ENCODE measurements at places on chromosomes 11 and 22. TPM values are rescaled to one million over a fixed set of nuclear protein-coding genes. Genes with fewer than 3 reads are reported as not detected.

- H3K4me3 ChIP-seq, result no peak overlapping the region
- no peaks in the 10 kb centered on the region for H3K27me3 ChIP-seq
- DNase-seq, result no peak
- H3K36me3 ChIP-seq, result no peaks in the 10 kb centered on the region
- no peaks in the 10 kb centered on the region for H3K4me1 ChIP-seq
- no peak overlapping the region for H3K27ac ChIP-seq
These were observed 3.6 kb downstream of the C11orf16 start for GRCh38 chr11:8928981-8929615.

Gene PTGDR2
- polyA plus RNA-seq, result not detected

Gene PEX26
- 4.3 TPM for polyA plus RNA-seq

Gene MIAT
- not detected for polyA plus RNA-seq

DNA sequence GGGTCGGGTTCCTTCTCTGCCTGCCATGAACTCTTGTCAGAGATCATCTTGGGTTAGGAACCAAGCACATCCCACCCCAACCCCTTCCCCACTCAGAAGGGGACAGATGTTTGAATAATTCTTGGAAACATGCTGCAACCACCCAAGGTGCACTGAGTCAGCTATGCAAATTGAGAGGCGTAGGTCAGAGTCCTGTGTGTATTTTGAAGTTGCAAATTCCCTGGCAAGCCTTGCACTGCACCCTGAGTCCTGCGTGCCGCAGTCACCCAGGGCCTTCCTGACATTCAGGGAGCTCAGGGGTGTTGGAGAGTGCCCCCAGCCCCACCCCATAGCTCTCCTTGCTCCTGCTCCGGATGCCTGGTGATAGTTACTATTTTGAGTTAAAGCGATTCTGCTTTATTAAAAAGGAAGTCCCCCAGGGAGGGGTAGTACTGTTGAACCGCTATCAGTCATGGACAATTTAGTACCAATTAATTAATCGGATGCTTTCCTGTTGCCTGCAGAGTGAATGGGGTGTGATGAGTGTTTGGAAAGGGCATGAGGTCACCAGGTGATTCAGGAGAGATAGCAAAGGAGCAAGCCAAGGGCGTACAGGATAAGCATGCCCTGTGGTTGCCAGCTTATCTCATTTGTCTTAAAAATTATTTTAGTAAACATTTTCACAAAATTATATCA is 123.7 kb downstream of the GRIK4 start:
- peaks cover 6% of the 10 kb centered on the region for H3K4me1 ChIP-seq
- H3K4me3 ChIP-seq, result no peak overlapping the region
- no peaks in the 10 kb centered on the region for H3K36me3 ChIP-seq
- H3K27ac ChIP-seq, result no peak overlapping the region

- H3K27ac ChIP-seq, result no peak overlapping the region
- H3K4me1 ChIP-seq, result peaks cover 3% of the 10 kb centered on the region
- DNase-seq, result no peak
- peaks cover 17% of the 10 kb centered on the region for H3K27me3 ChIP-seq
These were observed 132.5 kb downstream of the FBXO7 start for GRCh38 chr22:32607086-32607485.

Gene SLC37A2
- polyA plus RNA-seq, result 2.4 TPM

Gene TBX1
- not detected for polyA plus RNA-seq

DNA sequence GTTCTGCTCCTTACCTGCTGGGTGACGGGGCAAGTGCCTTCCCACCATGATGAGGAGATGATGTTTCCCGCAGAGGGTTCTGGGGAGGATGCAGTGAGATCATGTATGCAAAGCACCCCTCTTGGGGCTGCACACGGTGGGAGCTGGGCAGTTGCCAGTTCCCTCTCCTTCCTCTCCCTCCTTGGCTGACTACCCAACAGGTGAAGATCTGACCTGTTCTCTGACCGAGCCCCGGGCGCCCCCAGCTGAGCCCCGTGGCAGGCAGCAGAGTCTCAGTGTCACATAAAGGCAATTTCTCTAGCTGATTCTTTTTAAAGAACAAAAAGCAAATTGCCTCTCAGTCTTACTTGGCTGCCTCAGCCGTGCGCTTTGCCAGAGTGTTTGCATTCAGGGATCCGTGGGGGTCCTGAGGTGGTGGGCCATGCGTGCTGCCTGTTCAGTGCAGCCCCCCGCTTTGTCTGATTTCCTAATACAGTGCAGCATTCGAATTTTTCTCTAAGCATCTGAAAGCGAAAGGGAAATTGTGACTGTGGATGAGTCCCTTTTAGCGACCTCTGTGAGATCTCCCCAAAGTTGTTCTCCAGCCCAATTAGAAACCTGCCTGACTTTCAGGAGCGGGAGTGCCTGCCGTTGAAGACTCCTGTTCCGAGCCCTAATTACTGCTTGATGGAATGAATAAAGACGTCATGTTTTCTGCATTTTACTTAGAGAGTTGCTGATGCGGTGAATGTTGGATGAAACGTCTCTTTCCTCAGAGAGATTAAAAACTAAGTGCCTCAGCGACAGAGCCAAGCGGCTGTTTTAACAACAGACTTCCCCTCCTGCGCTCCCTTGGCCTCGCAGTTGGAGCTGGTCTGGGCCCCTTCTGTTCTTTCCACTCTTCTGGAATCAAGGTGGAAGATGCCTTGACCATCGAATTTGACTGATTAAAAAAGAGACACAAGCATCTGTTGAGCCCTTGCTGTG is 86.0 kb downstream of the GRIK4 start:
- peaks cover 5% of the 10 kb centered on the region for H3K36me3 ChIP-seq
- no peaks in the 10 kb centered on the region for H3K4me1 ChIP-seq
- no peak overlapping the region for H3K4me3 ChIP-seq

DNA sequence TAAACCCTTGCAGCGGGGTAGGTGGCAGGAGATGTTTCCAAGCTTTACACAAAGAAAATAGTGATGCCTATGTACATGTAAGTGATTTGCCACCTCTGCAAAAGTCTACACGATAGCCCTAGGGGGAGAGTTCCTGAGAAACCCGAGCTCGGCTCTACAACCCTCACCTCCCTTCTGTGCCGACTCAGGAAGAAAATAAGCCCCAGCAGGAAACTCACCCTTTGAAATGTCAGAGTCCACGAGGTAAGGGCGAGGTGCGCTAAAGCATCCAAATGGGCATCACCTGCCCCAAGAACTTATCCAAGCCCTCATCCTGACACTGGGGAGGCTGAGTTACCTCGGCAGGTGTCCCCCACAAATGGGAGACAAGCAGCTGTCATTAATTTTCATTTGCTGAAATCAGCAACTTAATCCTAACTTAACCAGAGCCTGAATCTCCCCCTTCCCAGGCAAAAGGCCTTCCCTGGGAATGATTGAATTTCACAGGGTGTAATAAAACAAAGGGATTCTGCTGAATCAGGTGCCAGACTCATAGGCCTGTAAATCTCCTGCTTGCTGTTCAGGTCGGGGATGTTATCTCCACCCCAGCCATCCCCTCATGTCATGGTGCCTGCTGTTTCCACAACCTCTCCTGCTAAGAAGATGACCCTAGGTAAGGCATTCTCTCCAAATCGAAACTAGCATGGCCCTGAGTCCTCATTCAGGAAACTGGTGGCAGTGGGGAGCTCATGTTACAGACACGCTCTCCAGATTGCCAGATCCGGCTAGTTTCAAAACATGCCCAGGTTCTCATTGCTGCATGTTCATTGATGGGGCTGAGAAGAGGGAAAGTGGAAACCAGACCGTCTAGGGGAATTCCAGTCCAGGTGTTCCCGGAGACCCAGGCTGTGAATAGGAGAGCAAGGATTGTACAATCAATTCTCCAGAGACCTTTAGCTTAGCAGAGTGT is 105.3 kb upstream of the KIRREL3 start:
- H3K4me3 ChIP-seq, result no peak overlapping the region
- H3K36me3 ChIP-seq, result no peaks in the 10 kb centered on the region
- DNase-seq, result no peak
- no peaks in the 10 kb centered on the region for H3K4me1 ChIP-seq
- H3K27me3 ChIP-seq, result no peaks in the 10 kb centered on the region
- H3K27ac ChIP-seq, result no peak overlapping the region

- no peak for DNase-seq
- no peak overlapping the region for H3K27ac ChIP-seq
- no peak overlapping the region for H3K4me3 ChIP-seq
- no peaks in the 10 kb centered on the region for H3K4me1 ChIP-seq
- H3K27me3 ChIP-seq, result no peaks in the 10 kb centered on the region
- no peaks in the 10 kb centered on the region for H3K36me3 ChIP-seq
These were observed 43.3 kb downstream of the RAB38 start for GRCh38 chr11:88131764-88132470.

Gene MUC5AC
- polyA plus RNA-seq, result not detected

DNA sequence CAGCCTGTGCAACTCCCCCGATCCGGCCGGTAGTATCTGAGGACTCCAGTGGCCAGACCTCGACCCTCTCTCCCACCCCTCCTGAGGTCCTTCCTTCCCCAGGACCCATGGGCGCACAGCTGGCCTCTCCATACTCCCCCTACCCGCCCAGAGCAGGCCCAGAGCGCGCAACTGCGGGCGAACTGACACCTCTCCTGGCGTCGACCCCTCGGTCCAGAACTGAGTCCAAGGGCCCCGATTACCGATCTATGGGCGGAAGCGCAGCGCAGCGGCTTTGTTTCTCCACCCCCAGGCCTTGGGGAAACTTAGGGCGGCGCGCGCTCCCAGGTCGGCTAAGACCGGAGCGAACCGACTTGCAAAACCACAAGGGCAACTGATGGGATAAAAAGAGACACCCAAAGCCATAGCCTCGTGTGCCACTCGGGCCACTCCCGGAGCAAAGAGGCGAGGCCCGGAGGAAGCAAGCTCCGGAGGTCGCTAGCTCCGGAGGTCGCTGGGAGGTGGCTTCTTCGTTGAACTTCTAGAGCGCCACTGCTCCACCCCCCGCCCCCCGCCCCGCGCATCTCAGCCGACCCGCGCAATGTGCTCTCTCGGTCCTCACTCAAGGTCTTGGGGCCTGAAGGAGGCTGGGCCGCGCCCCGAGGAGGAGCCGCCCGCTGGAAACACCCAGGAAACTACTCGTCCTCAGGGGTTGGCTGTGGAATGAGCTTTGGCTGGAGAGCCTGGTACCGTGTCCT is 9.8 kb upstream of the ALX4 start:
- no peak overlapping the region for H3K27ac ChIP-seq
- H3K4me3 ChIP-seq, result no peak overlapping the region
- H3K4me1 ChIP-seq, result peaks cover 32% of the 10 kb centered on the region
- peaks cover 74% of the 10 kb centered on the region for H3K27me3 ChIP-seq

Gene TENM4
- polyA plus RNA-seq, result not detected

DNA sequence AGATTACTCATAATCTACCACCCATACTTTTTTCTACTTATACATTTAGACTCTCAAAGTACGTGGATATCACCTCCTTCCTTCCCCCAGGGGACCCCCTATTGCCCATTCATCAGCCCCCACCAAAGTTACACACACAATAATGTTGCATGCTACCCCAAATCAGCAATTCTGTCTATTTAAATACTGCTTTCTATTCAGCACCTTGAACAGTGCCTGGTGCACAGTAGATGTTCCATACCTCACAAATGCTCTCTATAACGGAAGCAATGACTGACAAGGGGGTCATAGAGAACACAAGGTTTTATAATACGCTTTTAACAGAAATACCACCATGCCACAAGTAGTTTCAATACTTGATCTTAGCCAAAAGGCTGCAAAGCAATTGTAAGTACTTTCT is 370.7 kb downstream of the MIAT start:
- H3K27ac ChIP-seq, result no peak overlapping the region
- peaks cover 20% of the 10 kb centered on the region for H3K27me3 ChIP-seq
- no peak for DNase-seq

- peaks cover 6% of the 10 kb centered on the region for H3K27me3 ChIP-seq
- H3K36me3 ChIP-seq, result peaks cover 33% of the 10 kb centered on the region
- no peak overlapping the region for H3K4me3 ChIP-seq
- peaks cover 12% of the 10 kb centered on the region for H3K4me1 ChIP-seq
- DNase-seq, result no peak
These were observed 38.9 kb downstream of the LINC01488 start for GRCh38 chr11:69520186-69520916.

DNA sequence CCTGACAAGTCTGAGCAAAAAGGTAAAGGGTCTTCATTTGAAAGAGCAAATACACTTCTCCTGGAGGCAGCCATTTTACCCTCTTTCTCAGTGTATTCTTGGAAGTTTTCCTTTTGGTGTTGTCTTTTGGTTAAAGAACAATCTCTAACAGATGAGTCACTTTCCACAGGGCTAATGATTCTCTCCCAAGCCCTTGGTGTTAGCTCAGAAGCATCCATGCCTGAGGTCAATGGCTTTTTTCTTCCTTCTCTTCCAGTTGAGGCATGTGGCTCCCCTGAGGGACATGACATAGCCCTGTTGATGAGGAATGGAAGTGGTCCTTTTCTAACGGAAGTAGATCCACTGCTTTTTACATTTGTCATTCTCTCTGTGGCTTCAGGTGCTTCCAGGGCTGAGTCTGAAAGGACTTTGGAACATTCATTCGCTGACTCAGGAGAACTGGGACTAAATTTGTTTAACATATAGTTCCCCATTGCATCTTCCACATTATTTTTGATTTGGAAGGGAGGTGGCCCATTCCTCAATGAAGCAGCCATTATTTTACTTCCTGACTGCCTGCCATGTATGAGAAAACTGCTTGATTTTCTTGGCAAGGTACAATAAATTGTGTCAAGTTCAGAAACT is 13.8 kb upstream of the POGLUT3 start:
- H3K36me3 ChIP-seq, result peaks cover 3% of the 10 kb centered on the region
- H3K4me1 ChIP-seq, result no peaks in the 10 kb centered on the region
- no peak for DNase-seq
- no peaks in the 10 kb centered on the region for H3K27me3 ChIP-seq
- no peak overlapping the region for H3K4me3 ChIP-seq

GRCh38 chr11:841981-842369 is 354 bp downstream of the POLR2L start:
- no peak for DNase-seq
- H3K27ac ChIP-seq, result peak overlapping the region; percentile 73
- no peaks in the 10 kb centered on the region for H3K36me3 ChIP-seq
- H3K4me1 ChIP-seq, result peaks cover 21% of the 10 kb centered on the region

DNA sequence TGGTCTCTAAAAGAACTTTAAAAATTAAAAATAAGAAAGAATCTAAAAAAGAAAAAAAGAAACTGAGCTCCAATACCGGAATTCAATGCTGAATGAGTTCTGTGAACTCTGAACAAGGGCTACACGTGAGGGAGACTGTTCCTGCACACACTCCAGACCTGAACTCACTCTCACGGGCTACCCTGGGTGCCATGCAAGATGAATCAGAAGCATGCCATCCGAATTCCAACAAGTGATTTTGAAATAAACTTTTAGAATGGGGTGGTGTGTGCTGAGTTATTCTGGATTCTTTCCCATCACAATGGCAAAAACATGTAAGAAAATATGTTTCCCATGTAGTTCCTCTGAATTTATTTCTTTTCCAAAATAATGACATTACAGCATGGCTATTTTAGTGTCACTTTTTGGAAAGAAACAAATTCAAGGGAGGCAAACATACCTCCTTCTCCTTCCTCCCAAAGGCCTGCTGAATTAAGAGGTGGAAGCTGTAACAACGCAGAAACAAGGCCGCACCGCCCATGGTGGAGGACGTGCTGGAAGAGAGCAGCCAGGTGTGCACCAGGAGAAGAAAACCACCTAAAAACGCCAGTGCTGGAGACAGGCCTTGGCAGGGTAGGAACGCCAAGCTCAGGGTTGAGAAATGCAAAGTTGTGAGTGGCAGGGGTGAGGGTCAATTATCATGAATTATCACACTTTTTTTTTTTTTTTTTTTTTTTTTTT is 63.2 kb upstream of the ARFGAP3 start:
- no peaks in the 10 kb centered on the region for H3K36me3 ChIP-seq
- H3K4me3 ChIP-seq, result peak overlapping the region; percentile 64
- DNase-seq, result no peak
- H3K27me3 ChIP-seq, result no peaks in the 10 kb centered on the region

GRCh38 chr11:36564376-36565030 is 3.3 kb upstream of the RAG1 start:
- H3K27ac ChIP-seq, result no peak overlapping the region
- DNase-seq, result peak; percentile 24
- H3K27me3 ChIP-seq, result peaks cover 35% of the 10 kb centered on the region
- H3K4me1 ChIP-seq, result peaks cover 8% of the 10 kb centered on the region
- peak overlapping the region; percentile 71 for H3K4me3 ChIP-seq
